ENCODE measurements at places on chromosomes 3 and 15.

DNA sequence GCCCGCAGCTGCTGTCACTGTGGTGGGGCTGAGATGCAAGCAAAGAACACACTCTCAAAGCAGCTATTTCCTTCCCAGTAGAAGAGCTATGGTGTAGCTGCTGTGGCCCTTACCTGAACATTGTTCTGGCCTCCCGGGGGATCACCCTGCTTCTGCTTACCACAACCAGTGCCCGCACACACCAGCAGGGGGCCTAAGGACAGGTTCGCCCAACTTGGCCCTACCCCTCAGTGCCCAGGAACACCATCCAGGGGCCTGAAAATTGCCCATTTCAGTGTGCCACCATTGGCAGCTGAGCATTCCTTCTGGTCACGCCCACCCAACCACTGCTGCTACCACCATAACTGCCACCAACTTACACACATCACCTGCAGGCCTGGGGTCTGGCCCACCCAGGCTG lies 113.0 kb downstream of the TP63 start:
- DNase-seq, result no peak

GRCh38 chr3:40070816-40071215 lies 238.7 kb upstream of the EIF1B start:
- no peak for DNase-seq

GRCh38 chr3:51605938-51606337 lies 65.1 kb upstream of the TEX264 start:
- DNase-seq, result no peak

DNA sequence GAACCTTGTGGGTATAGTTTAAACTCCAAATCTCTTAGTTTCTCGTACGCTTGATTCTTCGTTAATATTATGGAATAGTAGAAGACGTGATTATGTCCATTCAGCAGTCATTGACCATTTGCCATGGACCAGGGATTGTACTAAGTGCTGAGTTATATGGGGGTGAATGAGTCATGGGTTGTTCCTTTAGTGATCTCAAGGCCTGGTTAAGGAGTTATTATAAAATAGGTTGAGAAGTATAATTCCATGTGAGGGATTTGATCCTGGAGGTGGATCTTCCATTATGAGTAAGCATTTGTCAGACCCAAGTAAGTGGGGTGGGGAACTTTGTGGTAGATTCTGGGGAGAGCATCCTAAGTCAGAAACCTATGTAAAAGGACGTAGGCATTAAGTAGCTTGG lies 15.4 kb downstream of the NR2C2 start:
- no peak for DNase-seq

DNA sequence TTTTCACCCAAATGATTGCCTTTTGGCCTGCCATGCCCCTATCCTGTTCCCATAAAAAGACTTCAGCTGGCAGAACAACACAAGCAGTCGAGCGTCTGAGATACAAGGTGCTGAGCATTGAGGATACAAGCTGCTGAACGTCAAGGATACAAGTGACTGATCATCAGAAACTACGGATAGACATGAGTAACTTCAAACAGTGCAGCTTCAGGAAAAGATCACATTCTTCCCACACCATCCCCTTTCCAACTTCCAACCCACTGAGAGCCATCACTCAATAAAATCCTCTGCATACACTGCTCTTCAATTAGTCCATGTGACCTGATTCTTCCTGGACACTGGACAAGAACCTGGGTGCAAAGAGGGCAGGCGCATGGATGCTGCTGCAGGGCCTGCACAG lies 1198.9 kb downstream of the ROBO2 start:
- no peak for DNase-seq

DNA sequence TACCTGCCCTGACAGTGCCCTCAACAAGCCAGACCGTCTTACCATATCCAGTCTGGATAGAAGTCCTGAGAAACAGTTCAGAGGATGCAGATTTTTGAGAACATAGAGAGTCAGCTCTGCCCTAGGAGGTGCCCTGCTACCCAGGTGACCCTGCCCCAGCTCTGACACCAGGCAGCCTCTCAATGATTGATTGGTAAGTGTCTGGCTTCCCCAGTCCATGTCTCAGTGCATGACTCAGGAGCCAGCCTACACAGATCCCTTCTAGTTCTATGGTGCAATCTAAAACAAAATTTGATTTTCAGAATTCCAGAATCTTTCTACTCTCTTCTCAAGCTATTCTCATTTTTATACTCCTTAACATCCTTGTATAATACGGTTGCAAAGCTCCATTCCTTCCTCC lies 292.1 kb downstream of the VPS13C start:
- no peak for DNase-seq

GRCh38 chr3:156304406-156304805 lies 184.0 kb downstream of the KCNAB1 start:
- no peak for DNase-seq

DNA sequence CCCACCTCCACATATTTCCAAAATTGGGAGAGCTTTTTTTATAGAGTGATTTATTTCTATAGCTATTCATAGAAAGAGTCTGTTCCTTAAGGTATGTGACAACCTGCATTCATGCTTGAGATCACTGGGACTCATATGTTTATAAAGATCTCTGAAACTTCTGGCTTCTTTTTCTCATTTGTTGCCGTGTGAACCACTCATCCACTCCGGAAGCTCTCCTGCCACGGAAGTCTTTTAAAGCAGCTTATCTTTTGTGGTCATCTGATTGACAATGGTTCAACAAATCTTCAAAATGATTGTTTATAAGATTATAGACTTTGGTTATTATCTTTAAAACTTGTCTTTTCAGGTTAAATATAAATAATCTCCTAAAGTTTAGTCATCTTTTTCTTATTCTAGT lies 260.5 kb downstream of the C3orf38 start:
- DNase-seq, result no peak

GRCh38 chr3:99651531-99651930 lies 13.1 kb downstream of the COL8A1 start:
- DNase-seq, result no peak

- no peak for DNase-seq
Measured at GRCh38 chr3:102511639-102512038, 76.8 kb downstream of the ZPLD1 start.

GRCh38 chr3:59938828-59939227 lies 889.0 kb upstream of the CFAP20DC start:
- no peak for DNase-seq

GRCh38 chr15:26722621-26723160 lies 50.2 kb downstream of the GABRB3 start:
- no peak for DNase-seq

DNA sequence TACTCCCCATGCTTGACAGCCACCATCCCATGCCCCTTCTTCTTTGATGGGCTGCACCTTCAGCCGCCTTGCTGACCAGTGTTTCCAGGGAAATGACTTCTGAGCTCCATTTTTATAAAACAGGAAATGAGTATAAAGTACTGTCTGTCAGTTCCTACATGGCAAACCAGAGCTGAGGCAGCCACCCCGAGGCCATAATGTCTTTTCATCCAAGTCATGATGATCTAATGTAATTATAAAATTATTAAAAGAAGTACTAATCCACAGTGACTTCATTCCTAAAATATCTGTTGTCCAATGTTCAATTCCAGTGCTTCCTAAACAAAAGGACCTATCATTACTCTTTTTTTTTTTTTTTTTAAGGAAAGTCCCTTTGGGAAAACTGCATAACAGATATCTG lies 75.2 kb upstream of the HERC1 start:
- DNase-seq, result no peak

All from activated gamma-delta T cell (primary cell).